ENCODE measurements at places on chromosomes 11 and 22.

DNA sequence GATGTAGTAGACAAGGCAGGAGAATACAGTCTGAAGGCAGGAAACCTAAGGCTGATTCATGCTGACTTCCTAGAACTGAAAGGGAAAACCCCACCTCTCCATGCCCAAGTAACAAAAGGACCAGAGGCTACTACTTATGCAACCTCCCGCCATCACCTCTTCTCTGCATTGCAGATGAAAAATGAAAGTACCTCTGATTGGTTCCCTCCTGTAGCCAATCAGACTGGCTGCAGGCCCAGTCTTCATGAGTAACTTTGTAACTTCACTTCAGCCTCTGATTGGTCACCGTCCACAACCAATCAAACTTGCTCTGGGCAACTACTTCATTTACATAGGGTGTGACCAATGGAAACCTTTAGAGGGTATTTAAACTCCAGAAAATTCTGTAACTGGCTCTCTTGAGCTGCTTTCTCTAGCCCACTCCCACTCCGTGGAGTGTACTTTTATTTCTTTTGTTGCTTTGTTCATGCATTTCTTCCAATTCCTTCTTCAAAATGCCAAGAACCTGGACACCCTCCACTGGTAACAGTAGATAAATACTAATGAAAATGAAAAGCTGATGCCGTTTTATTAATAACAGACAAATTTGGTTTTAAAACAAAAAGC lies 5.2 kb upstream of the MAP6 start:
- DNase-seq = no peak

- DNase-seq = no peak
Measured at GRCh38 chr11:117495357-117495756, 167.7 kb downstream of the CEP164 start.

DNA sequence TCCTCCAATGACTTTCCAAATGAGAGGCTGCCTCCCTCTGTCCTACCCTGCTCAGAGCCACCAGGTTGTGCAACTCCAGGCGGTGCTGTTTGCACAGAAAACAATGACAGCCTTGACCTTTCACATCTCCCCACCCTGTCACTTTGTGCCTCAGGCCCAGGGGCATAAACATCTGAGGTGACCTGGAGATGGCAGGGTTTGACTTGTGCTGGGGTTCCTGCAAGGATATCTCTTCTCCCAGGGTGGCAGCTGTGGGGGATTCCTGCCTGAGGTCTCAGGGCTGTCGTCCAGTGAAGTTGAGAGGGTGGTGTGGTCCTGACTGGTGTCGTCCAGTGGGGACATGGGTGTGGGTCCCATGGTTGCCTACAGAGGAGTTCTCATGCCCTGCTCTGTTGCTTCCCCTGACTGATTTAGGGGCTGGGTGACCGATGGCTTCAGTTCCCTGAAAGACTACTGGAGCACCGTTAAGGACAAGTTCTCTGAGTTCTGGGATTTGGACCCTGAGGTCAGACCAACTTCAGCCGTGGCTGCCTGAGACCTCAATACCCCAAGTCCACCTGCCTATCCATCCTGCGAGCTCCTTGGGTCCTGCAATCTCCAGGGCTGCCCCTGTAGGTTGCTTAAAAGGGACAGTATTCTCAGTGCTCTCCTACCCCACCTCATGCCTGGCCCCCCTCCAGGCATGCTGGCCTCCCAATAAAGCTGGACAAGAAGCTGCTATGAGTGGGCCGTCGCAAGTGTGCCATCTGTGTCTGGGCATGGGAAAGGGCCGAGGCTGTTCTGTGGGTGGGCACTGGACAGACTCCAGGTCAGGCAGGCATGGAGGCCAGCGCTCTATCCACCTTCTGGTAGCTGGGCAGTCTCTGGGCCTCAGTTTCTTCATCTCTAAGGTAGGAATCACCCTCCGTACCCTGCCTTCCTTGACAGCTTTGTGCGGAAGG lies 2.9 kb downstream of the APOC3 start:
- no peak for DNase-seq

DNA sequence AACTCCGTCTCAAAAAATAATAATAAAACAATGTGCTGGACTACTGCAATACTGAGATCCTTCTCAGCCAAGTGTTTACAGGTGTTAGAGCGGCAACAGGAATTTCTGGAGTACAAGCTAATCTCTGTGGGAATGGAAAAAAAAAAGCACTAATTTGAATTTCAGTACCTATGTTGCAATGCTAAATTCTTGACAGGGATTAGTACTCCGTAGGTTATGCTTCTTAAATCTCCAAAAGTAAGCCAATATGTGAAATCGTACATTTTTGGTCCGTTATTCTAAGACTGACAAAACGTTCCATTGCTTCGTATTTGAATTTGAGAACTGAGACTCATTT lies 1.1 kb downstream of the ATL3 start:
- DNase-seq = no peak

DNA sequence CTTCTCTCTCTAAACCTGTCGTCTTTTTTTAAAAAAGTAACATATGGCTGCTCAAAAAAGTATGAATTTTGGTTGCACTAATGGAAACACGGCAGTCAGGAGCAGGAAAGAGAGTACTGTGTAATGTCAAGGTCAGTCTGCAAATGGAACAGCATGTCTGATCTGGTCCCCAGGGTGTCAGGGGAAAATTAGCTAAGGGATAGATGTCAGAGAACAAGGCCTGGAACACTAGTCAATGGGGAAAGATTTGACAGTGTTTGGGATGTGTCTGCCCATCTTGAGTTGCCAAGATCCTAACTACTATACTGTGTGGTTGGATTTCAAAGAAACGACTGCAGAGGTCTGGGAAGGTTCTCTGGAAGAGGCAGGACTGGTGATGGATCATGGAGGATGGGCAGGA lies 65.7 kb upstream of the PHOX2A start:
- no peak for DNase-seq

GRCh38 chr11:130344841-130345240 lies 30.1 kb upstream of the ZBTB44 start:
- DNase-seq = no peak

DNA sequence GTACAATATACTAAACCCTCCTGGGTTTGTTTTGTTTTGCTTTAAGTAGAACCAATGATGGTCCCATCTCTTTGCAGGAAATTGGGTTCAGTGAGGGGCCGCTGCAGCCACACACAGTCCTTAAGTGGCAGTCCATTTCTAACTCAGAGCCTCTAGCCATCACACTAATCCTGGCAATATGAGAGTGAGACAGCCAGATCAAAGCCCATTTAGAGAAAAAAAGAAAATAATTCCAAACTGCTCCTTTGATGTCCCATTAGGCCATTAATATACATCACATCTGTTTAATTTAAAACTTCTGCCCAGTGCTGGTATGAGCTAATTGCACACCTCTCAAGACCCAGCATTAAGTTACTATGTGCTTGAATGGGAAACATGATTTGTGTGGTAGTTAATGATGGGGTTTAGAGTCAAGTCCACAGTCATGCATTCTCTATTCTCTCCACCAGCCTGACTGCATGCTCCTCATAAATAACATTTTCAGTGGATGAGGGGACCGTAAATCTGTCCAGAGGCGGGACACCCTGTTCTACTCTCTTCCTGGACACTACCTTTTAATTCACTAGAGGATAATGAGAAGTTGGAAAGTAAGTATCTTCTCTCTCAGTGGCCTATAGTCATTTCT lies 53.8 kb upstream of the BIRC3 start:
- no peak for DNase-seq

DNA sequence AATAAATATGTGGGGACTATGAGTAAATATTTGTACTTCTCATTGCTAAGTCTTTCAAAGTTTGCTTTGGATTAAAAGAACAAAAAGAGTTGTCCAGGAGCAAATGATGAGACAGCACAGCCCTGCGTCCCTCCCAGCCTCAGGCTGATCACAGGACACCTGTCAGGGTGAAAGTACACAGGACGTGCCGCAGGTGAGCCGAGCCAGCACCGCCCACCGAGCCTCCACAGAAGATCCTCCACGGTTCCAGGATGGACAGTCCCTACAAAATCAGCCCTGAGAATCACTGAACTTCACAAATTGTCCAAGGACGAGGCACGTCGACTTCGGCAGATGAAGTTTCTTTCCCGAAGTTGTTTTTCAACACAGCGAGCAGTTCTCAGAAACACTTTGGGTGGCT lies 661.5 kb downstream of the BRD1 start:
- no peak for DNase-seq

DNA sequence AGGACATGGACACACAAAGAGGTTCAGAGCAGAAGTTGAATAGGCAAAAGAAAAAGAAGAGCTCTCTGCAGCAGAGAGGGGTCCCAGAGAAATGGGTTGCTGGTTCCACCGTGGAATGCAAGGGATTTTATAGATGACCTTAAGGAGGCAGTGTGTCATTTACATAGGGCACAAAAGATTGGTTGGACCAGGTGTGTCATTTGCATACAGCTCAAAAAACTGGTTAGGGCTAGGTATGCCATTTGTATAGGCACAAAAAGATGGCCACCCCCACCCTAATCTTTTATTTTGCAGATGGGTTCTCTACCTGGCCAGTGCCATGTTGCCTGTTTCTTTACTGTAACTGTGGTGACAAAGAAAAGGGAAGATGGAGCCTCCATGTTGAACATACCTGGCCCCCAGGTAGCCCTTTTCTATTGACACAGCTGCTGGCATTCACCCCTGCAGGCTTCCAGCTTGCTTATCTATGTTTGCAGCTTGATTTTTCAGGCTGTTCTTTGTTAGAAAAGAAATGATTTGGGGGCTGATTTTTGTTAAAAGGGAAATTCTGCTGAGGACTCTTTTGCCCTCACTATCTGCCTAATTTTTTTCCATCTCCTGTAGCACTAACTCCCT lies 3.1 kb upstream of the CAVIN3 start:
- DNase-seq = no peak
